SJCRH30 (cell line): ENCODE measurements at places on chromosomes 7 and 10. TPM values are rescaled to one million over a fixed set of nuclear protein-coding genes. Genes with fewer than 3 reads are reported as not detected.
A peak's percentile ranks its signal among the peaks of the same experiment; 100 is the strongest.

GRCh38 chr10:74049955-74050354 is 52.0 kb downstream of the VCL start:
- DNase-seq, result no peak
- no peak overlapping the region for H3K4me3 ChIP-seq
- no peak overlapping the region for H3K27ac ChIP-seq
- no peaks in the 10 kb centered on the region for H3K27me3 ChIP-seq
- H3K4me1 ChIP-seq, result peaks cover 6% of the 10 kb centered on the region

The SPACDR gene
- total RNA-seq, result not detected in 2 replicates

- no peak overlapping the region for H3K27ac ChIP-seq
- no peak for DNase-seq
- no peak overlapping the region for H3K4me3 ChIP-seq
- H3K36me3 ChIP-seq, result no peaks in the 10 kb centered on the region
Observed at GRCh38 chr7:11776039-11776438, 56.0 kb downstream of the THSD7A start.

DNA sequence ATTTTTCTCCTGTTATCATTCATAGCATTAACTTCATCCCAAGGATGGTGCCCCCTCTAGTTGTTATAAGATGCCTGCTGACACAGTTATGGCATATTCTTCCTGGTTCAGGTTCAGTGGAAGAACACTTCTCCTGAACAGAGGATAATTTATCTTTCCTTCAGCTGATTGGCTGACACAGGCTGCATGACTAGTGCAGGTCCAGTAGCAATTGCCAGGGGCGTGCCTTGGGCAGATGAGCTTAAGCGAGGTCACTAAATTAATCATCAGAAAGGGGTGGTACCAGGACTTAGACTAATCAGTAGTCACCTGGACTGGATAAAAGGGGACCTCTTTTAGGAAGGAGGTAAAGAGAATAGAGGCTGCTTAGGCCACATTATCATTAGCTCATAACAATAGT is 42.3 kb downstream of the BZW2 start:
- H3K36me3 ChIP-seq, result peaks cover 81% of the 10 kb centered on the region
- DNase-seq, result peak; percentile 12
- H3K27ac ChIP-seq, result no peak overlapping the region
- H3K4me3 ChIP-seq, result no peak overlapping the region

DNA sequence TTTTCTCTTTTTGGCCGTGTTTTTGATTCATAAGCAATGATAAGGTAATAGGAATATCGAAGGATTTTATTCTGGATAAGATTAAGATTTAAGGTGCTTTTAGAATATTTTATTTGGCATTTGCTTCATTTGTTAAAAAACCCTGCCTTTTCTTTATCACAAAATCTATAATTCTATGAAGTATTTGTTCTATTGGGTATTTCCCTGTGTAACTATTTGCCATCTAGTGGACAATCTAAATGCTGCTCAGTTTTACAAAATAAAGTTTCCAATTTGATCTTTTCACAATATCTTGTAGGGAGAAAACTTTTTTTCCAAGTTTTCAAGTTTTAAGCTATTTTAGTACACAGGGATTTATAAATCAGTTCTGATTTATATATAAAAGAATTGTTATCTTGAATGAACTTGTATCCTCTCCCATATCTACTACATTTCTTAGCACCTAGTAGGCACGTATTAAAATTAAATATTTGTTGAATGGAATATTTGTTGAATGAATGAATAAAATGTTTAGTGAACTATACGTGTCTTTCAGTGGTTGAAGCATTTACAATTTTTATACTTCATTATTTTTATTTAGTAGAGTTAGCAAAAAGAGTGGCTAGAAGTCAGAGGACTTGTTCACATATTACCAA is 26.5 kb downstream of the ANKRD7 start:
- no peaks in the 10 kb centered on the region for H3K4me1 ChIP-seq
- H3K36me3 ChIP-seq, result no peaks in the 10 kb centered on the region
- no peak overlapping the region for H3K27ac ChIP-seq
- H3K27me3 ChIP-seq, result no peaks in the 10 kb centered on the region

GRCh38 chr7:13581097-13581496 is 408.4 kb downstream of the ETV1 start:
- H3K27ac ChIP-seq, result no peak overlapping the region
- no peaks in the 10 kb centered on the region for H3K27me3 ChIP-seq
- DNase-seq, result no peak
- no peak overlapping the region for H3K4me3 ChIP-seq
- H3K4me1 ChIP-seq, result peaks cover 7% of the 10 kb centered on the region; the same call in 1 of the 2 replicates

GRCh38 chr10:35555962-35556930 is 48.9 kb upstream of the GJD4 start:
- H3K27ac ChIP-seq, result no peak overlapping the region
- 0 out of 2 replicates have a peak, but pooled peaks cover 2% of the 10 kb centered on the region for H3K4me1 ChIP-seq
- peaks cover 23% of the 10 kb centered on the region for H3K36me3 ChIP-seq

DNA sequence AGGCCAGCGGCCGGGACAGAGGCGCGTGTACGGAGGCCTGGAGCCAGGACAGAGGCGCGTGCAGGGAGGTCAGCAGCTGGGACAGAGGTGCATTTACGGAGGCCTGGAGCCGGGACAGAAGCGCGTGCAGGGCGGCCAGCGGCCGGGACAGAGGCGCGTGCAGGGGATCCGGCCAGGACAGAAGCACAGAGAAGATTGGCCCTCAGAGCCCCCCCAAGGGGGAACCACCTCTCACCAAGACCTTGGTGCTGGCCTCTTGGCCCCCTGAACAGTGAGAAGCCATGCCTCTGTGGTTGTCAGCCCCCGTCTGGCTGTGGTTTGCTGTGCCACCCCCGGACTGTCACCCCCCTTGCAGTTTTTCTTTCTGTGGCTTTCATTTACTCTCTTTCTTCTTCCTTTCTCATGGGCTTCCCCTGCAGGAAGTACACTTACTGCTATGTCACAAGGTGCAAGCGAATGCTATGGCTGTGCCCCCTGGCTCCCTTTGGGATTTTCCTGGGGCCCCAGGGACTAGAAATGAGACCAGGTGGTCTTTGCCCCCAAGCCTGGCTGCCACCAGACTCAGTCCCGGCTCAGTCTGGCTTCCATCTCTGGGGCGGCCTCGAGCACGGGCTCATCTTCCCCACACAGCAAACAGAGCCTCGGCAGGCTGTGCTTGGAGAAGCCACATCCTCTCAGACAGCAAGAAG is 41.1 kb downstream of the INSIG1 start:
- no peaks in the 10 kb centered on the region for H3K4me1 ChIP-seq
- peaks cover 8% of the 10 kb centered on the region; the same call in 1 of the 2 replicates for H3K27me3 ChIP-seq
- H3K36me3 ChIP-seq, result no peaks in the 10 kb centered on the region
- no peak overlapping the region for H3K27ac ChIP-seq

- DNase-seq, result no peak
- no peaks in the 10 kb centered on the region for H3K36me3 ChIP-seq
- H3K4me1 ChIP-seq, result no peaks in the 10 kb centered on the region
- H3K27ac ChIP-seq, result no peak overlapping the region
- no peaks in the 10 kb centered on the region for H3K27me3 ChIP-seq
- no peak overlapping the region for H3K4me3 ChIP-seq
Observed at GRCh38 chr10:122696687-122697086, 3.0 kb downstream of the C10orf120 start.

- no peaks in the 10 kb centered on the region for H3K27me3 ChIP-seq
- no peak overlapping the region for H3K27ac ChIP-seq
- no peak overlapping the region for H3K4me3 ChIP-seq
- no peaks in the 10 kb centered on the region for H3K4me1 ChIP-seq
Observed at GRCh38 chr7:83178066-83178465, 15.4 kb upstream of the PCLO start.

GRCh38 chr10:22617516-22617915 is 96.9 kb downstream of the PIP4K2A start:
- no peak overlapping the region for H3K4me3 ChIP-seq
- DNase-seq, result no peak
- H3K27me3 ChIP-seq, result no peaks in the 10 kb centered on the region
- H3K27ac ChIP-seq, result no peak overlapping the region
- peaks cover 7% of the 10 kb centered on the region; the same call in 1 of the 2 replicates for H3K4me1 ChIP-seq
- no peaks in the 10 kb centered on the region for H3K36me3 ChIP-seq

GRCh38 chr10:97937928-97938327 is 88.3 kb downstream of the GOLGA7B start:
- no peaks in the 10 kb centered on the region for H3K4me1 ChIP-seq
- DNase-seq, result no peak
- H3K27me3 ChIP-seq, result peaks cover 3% of the 10 kb centered on the region; the same call in 1 of the 2 replicates
- no peaks in the 10 kb centered on the region; the same call in 1 of the 2 replicates for H3K36me3 ChIP-seq

DNA sequence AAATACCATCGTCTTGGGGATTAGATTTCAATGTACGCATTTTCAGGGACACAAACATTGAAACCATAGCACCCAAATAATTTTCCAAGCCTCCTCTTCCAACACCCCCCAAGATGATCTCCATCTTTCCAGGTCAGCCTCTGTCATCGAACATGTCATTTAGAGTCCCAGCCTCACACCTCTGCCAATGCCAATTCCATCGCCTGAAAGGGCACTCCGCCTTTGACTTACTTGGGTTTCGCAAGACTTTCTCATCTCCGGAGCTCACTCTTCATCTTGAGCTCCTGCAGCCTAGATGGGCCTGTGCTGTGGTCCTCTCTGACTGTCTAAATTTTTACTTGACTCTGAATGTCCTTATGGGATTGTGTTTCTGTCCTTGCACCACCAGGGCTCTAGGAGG is 10.4 kb upstream of the FAM241B start:
- no peak for DNase-seq
- H3K27me3 ChIP-seq, result no peaks in the 10 kb centered on the region
- H3K27ac ChIP-seq, result no peak overlapping the region
- H3K36me3 ChIP-seq, result no peaks in the 10 kb centered on the region

DNA sequence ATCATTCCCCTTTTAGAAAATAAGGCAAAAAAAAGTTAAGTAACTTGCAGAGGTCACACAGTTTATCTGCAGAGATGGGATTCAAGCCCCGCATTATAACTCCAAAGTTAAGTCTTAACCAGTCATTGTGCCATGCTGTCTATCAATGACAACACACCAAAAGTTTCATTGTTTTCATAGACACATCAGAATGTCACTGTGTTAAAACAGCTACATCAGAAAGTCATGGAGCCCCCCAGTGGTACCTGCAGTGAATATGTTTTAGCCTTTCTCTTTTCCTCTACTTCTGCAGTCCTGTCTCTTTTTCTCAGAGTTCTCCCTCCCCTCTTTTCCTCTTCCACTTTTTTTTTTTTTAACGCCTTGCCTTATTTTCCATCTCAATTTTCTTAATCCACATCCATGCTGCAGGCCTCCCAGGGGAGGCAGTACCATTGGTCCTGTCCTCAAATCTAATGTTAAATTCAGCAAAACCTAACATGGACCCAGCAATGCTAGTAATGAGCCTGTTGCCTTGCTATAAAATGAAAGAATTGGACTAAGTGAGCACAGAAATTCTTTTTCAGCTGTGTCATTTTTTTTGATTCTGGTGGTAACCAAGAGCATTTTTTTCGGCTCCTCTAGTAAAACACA is 3.8 kb upstream of the NRCAM start:
- DNase-seq, result peak; percentile 67
- H3K4me3 ChIP-seq, result no peak overlapping the region
- no peaks in the 10 kb centered on the region for H3K27me3 ChIP-seq
- H3K36me3 ChIP-seq, result no peaks in the 10 kb centered on the region
- no peaks in the 10 kb centered on the region for H3K4me1 ChIP-seq
- no peak overlapping the region for H3K27ac ChIP-seq

- no peaks in the 10 kb centered on the region for H3K36me3 ChIP-seq
- H3K27me3 ChIP-seq, result no peaks in the 10 kb centered on the region
- no peak for DNase-seq
- no peak overlapping the region for H3K27ac ChIP-seq
- H3K4me1 ChIP-seq, result peaks cover 4% of the 10 kb centered on the region; the same call in 1 of the 2 replicates
- H3K4me3 ChIP-seq, result no peak overlapping the region
Observed at GRCh38 chr7:115274-115911, 77.0 kb upstream of the FAM20C start.

GRCh38 chr10:64881257-64881656 is 1360.1 kb downstream of the REEP3 start:
- no peaks in the 10 kb centered on the region for H3K36me3 ChIP-seq
- H3K27me3 ChIP-seq, result no peaks in the 10 kb centered on the region
- DNase-seq, result no peak

DNA sequence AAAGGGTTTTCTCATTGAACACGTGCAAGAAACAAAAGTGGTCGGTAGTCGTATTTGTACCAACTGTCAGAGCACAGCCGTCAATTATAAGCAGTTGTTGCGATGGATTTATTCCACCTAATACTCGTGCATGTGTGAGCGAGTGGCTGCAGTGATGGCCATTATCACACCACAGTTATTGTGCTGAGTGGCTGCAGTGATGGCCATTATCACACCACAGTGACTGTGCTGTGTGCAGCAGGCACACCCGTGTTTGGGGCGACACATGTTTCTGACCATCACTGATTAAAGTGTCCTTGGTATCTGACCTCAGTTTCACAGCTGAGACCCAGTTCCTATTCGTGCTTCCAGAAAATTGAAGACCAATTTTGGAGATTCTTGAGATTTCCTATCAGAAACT is 142.9 kb upstream of the PFKP start:
- no peaks in the 10 kb centered on the region for H3K36me3 ChIP-seq
- no peak overlapping the region for H3K4me3 ChIP-seq
- H3K4me1 ChIP-seq, result no peaks in the 10 kb centered on the region

DNA sequence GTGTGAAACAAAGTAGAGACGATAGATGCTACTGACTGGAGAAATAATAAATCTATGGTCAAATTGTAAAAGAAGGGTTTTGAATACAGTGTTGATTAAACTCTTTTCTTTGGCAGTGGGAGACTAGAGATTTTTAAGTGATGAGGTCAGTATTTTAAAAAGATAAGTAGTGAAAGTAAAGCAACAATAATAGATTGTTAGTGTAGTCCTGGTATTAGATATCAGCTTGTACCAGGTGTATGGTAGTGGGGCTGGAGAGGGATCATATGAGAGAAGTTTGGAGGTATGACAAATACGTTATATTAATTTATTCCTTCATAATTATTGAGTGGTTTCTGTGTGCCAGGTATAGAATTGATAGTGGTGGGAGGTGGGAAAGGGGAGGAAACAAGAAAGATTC is 25.2 kb downstream of the PHTF2 start:
- H3K27me3 ChIP-seq, result no peaks in the 10 kb centered on the region
- H3K4me1 ChIP-seq, result no peaks in the 10 kb centered on the region
- H3K27ac ChIP-seq, result no peak overlapping the region
- no peak for DNase-seq
- H3K4me3 ChIP-seq, result no peak overlapping the region

- no peak overlapping the region for H3K4me3 ChIP-seq
- no peaks in the 10 kb centered on the region for H3K27me3 ChIP-seq
Observed at GRCh38 chr10:99945263-99945662, 64.5 kb downstream of the DNMBP start.

DNA sequence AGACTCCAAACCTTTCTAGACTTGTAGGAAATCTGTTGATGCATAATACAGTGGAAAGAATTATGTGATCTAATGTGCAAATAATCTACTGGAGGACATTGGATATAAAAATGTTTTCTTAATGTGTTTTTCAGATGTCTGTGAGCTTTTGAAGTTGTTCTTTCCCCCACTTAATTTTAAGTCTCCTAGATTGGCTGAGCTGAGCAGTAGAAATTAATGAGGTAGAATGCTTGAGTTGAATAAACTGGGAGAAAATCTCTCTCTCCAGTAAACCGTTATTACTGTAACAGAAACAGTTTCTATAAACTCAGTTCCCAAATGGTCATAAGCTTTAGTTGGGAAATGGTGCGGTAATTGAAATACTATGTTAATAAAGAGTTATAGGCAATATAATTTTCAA is 15.7 kb downstream of the CSGALNACT2 start:
- no peak overlapping the region for H3K27ac ChIP-seq
- H3K4me3 ChIP-seq, result no peak overlapping the region
- no peaks in the 10 kb centered on the region for H3K4me1 ChIP-seq
- no peak for DNase-seq

The GPR15LG gene
- not detected in 2 replicates for total RNA-seq

- peaks cover 2% of the 10 kb centered on the region for H3K4me1 ChIP-seq
- H3K27ac ChIP-seq, result no peak overlapping the region
- H3K36me3 ChIP-seq, result peaks cover 6% of the 10 kb centered on the region
- DNase-seq, result no peak
Observed at GRCh38 chr7:497346-497745, 22.3 kb downstream of the PDGFA start.
